ENCODE measurements at places on chromosomes 12 and 14.

- no peak for DNase-seq
Observed at GRCh38 chr12:131530422-131530821, 180.5 kb upstream of the SFSWAP start.

DNA sequence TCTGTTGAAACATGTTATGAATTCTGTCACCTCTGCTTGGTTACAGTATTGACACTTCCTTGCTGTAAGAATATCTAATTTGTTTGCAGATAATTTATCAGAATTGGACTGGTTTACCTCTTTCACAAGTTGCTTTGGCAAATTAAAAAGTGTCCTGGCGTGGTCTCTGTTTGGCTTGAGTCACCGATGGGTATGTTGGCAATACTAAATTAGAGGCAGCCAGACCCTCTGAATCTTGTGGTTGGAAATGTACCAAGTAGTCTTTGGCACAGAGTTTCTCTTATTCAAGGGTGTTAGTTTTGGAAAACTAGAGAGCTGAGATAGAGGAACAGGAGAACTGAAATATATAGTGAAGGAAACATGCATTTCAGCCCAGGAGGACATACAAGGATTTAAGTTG lies 521.1 kb upstream of the MGAT4C start:
- DNase-seq = no peak

- DNase-seq = peak; percentile 76
Observed at GRCh38 chr14:22986508-22987054, 4.2 kb upstream of the AJUBA start.

DNA sequence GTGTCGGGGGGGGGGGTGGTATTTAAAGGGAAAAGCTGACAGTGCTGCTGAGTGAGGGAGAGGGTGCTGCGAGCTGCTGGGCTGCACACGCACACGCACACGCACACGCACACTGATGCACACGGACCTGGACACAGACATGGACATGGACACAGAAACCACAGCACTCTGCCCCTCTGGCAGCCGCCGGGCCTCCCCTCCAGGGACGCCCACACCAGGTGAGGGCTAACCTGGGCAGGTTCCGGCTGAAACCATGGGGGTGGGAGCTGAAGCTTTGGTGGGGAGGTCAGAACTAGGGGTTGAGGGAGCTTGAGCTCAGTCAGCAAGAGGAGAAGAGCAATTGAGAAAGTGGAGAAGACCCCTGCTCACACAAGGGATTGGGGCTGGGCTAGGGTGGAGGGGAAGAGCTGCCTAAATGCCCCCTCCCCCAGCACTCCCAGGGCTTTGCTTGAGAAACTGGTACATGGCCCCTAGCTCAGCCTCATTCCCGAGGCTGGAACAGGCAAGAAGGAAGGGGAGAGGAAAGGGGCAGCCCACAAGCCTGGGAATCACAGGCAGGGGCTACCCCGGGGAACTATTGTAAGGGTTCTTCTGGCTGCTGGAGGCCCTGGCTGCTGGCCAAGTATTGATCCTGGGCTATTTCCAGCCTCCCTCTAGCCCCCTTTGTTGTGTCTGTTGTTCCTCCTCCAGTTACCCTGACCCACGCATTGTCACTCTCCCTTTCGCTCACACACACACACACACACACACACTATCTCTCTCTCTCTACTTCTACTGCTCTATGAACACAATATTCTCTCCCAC lies at the start of gene REM2:
Gene REM2 (plus strand): TSS at position 50 of the 804 bp plus-strand sequence. CDS start 66 bp downstream, at position 116.
- no peak for DNase-seq

- no peak for DNase-seq
Observed at GRCh38 chr14:97804056-97804455, 1006.9 kb downstream of the VRK1 start.

- DNase-seq = no peak
Observed at GRCh38 chr12:109796057-109796456, 37.1 kb downstream of the TRPV4 start.

- no peak for DNase-seq
Observed at GRCh38 chr14:99758872-99759545, 34.2 kb upstream of the EML1 start.

GRCh38 chr12:113057565-113058485 lies 1.3 kb downstream of the DTX1 start:
- DNase-seq = no peak

GRCh38 chr14:37253905-37254304 lies 56.2 kb downstream of the MIPOL1 start:
- no peak for DNase-seq

DNA sequence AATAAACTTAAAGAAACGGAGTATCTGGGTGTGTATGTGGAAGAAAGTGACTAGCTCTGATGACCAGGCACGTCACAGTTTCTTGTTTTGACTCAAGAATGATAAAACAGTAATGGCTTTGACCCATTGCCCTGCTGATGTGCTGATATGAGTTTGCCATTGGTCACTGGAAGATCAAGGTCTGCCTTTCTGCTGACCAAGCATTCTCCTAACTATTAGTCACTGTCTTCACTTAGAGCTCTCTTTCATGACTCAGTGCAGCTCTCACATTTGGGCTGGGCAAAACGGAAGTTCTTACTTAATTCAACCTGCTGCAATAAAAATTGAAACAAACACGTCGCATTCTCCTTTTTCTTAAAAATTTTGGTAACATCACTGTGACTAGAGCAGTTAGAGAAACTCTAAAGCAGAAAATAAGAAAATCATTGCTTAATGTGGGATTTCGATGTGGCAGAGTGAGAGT lies 366.7 kb downstream of the BTG1 start:
- DNase-seq = peak; percentile 13

- no peak for DNase-seq
Observed at GRCh38 chr12:89051065-89051677, 301.1 kb downstream of the DUSP6 start.

DNA sequence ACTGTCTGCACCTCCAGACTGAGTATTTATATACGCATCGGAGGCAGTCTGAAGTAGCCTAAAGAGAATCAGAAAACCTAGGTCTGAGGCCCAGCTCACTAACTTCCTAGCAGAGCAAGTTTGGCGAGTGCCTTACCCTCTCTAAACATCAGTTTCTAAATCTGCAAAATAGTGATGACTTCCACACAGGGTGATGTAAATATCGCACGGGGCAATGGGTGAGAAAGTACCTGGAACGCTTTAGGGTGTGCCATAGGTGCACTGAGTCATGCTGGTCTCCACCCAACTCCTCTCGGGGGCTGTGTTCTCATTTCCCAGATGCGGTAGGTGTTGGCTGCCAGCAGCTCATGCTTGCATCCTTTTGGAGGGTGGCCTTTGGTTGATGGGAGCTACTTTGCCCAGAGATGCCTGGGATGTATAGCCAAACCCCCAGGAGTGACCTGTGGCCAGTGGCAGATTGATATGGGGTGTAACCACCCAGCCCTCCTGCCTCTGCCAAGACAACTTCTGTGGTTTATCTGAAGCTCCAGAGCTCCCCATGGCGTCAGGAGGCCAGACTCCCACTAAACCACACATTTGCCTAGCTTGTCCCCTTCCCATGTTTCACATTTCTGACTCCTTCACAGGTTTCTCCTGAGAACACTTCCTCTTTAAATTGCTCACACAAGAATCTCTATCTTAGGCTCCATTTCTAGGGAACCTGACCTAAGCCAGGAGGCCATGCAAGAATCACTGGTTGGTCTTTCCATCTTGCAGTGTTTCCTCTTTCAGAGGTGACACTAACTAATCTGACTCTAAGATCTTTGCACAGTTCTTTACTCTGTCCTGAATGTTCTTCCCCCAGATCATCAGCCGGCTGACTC lies 62.0 kb upstream of the TUNAR start:
- no peak for DNase-seq

- peak; percentile 81 for DNase-seq
Observed at GRCh38 chr12:57852620-57853500, 6.3 kb upstream of the CTDSP2 start.

DNA sequence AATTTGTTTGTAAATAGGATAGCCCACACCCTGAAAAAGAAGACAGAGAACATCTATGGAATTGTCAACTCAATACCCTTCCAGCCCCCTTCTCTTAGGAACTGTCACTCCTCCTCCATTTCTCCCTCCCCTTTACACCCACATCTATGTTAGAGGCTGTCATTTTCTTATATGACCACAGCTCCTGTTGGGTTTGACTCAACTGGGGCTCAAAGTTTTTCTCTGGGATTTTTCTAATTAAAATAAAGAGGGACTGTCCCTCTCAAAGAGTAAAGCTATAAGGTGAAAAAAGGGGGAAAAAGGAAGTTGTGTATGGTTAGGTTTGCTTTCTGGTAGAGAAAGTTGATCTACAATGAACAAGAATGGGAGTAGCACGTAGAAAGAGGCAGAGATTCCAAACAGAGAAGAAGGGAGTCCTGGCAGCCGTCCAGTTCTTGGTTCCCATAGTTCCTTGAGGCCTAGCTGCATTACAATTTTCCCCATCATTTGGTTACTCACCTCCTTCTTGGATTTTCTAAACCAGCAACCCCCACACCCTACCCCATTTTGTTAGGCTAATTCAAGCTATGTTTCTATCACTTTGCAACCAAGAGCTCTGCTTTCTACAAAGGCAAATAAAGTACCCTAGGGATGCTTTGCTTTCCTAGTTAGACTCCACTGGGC lies 44.3 kb upstream of the STK38L start:
- no peak for DNase-seq

DNA sequence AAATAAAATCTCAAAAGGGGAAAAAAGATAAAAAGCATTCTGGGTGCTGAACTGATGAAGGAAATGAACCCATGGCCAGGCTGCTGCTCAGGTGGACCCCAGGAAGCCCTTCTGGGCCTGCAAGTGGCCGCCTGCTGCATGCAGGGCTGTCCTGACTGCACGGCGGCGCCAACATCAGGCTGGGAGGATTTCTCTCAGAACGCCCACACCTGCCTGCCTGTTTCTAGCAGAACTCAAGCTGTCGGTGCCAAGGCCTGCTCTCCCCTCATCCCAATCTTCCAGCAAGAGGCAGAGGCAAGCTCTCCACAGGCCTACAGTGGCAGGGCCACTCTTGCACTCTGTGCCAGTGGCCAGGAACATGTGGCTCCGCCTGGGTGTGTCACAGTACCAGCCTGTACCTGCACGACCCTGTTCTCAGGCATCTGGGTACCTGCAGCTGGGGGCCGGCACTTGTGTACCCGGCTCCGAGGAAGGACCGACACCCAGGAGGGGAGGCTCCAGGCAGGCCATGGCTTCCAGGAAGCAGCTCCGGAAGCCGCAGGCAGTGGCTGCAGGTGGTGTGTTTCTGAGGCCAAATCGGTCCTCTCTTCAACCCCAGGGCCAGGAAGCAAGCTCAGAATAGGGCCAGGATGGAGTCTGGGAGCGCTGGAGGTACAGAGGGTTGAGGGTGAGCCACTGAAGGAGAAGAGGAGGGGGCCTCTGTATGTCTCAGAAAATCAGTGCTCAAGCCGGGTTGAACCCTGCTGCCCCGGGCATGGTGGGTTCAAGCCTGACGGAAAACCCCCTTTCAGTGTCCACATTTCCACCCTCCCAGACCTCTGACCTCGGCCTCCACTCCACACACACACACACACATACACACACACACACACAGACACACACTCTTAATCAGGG lies 2.5 kb upstream of the INF2 start:
- DNase-seq = no peak

DNA sequence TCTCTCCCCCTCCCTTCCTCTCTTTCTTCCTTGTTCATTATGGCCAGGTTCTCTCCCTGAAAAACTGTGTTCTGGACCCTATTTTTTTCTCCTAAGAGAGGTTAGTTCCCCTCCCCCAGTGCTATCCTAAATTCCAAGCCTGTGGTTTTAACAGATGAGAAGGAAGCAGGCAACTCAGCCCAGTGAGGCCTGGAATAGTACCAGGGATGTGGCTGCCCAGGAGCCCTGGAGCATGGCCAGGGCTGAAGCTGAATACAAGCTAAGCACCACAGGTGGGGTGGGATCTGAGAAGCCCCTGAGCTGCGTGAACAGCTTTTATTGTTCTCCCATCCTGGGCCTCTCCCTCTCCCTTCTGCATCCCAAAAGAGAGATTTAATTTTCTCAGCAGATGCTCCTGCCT lies 1581.3 kb upstream of the TMEM132C start:
- no peak for DNase-seq

DNA sequence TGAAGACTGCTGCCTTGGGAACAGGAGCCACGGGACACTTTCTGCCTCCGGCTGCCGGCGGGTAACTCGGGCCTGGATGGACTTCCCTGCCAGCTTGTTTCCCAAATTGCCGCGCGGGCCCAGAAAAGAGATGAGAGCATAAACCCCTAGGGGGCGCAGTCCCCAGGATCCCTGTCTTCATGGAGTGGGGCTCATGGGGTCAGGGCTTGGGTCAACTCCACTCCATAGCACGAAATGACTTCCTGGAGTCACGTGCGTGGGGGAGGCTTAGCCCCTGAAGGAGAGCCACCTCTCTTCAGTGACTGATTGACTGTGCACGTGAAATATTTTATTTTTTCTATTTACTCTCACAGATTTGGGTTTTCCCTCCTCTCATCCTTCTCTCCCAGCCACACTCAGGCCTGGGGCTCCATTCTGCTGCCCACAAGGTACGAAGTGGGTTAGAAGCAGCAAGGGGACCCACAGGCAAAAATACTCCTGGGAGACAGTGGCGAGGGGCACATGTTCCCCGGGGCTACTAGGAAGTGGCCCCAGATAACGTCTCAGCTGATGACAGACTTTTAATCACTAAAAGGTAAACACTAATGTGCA lies 10.0 kb downstream of the PGF start:
- no peak for DNase-seq

DNA sequence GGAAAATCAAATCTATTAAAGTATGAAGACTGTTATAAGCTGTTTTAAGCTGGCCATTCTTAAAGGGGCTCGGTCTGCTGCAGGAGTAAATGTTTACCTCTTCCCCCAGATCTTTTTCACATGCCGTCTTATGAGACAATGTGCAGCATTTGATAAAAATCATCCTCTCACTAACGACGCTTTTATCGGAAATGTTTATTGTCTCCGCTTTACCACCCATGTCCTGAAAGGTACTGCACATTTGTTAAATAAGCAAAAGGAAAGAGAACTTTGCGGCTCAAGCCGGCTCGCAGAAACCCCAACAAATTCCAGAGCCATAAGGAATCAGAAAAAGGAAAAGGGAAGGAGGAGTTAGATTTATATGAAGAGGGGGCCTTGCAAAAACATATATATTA lies 137.8 kb downstream of the HMGA2 start:
- no peak for DNase-seq

DNA sequence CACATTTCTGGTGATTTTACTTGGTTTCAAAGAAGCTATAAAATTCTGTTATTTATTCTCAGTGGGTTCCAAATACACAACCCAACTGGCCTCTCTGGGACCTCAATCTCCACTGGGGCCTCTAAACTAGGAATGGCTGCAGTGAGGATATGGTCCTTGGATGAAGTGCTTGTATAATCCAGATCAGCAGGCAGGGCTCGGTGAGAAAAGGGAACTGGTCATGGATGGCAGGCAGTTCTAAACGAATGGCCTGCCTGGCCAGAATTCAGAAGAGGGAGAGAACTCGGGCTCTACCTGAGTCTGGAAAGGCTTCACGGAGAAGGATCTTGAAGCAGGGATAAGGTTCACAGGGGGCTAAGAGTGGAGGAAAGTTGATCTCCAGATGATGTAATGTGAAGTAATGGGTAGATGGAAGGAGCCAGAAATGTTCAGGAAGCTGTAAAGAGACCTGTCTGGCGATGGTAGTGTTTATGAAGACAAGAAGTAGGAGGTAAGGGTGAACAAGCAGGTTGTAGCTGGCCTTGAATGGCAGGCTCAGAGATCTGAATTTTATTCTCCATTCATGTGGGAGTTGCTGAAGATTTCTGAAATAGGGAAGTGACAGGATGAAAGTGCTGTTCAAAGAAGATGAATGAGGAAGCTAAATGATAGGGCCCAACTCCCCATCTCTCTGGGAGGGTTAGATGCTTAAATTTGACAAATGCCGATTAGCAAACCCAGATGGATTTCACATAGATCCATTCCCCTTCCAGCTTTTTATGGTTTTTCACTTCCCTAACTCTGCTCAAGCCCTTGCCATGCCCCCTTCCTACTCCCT lies 31.5 kb upstream of the ANO6 start:
- DNase-seq = no peak
